ENCODE measurements at places on chromosomes 3 and 15.
A peak's percentile ranks its signal among the peaks of the same experiment; 100 is the strongest.

DNA sequence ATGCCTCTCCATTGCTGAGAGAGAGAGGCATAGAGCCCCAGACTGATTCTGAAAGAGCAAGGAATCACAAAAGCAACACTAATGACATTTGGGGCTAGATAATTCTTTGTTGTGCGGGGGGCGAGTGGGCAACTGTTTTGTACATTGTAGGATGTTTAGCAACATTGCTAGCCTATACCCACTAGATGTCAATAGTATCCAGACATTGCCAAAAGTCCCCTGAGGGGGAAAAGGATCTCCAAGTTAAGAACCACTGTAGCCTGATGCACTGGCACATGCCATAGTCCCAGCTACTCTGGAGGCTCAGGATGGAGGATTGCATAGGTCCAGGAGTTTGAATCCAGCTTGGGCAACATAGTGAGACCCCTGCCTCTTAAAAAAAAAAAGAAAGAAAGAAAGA lies 22.8 kb upstream of the GOLM2 start:
- H3K4me1 ChIP-seq: no peaks in the 10 kb centered on the region
- no peaks in the 10 kb centered on the region for H3K36me3 ChIP-seq
- no peak overlapping the region for H3K27ac ChIP-seq
- H3K27me3 ChIP-seq: no peaks in the 10 kb centered on the region
- H3K4me3 ChIP-seq: no peak overlapping the region

- DNase-seq: no peak
- no peak overlapping the region for H3K27ac ChIP-seq
- H3K4me1 ChIP-seq: no peaks in the 10 kb centered on the region
- H3K4me3 ChIP-seq: no peak overlapping the region
Measured at GRCh38 chr15:29924750-29925149, 102.5 kb upstream of the TJP1 start.

- no peaks in the 10 kb centered on the region for H3K27me3 ChIP-seq
- no peak for DNase-seq
- peaks cover 2% of the 10 kb centered on the region for H3K4me1 ChIP-seq
- no peaks in the 10 kb centered on the region for H3K36me3 ChIP-seq
- no peak overlapping the region for H3K4me3 ChIP-seq
- no peak overlapping the region for H3K27ac ChIP-seq
Measured at GRCh38 chr15:88982946-88983342, 69.8 kb upstream of the MFGE8 start.

- H3K27me3 ChIP-seq: no peaks in the 10 kb centered on the region
- peak overlapping the region; percentile 53 for H3K4me3 ChIP-seq
- H3K27ac ChIP-seq: peak overlapping the region; percentile 84
- H3K4me1 ChIP-seq: peaks cover 55% of the 10 kb centered on the region
Measured at GRCh38 chr3:171491361-171491760, 31.2 kb upstream of the TNIK start.

GRCh38 chr15:99731336-99732123 lies 1.7 kb downstream of the LYSMD4 start:
- H3K27me3 ChIP-seq: no peaks in the 10 kb centered on the region
- peaks cover 33% of the 10 kb centered on the region for H3K4me1 ChIP-seq
- no peak overlapping the region for H3K27ac ChIP-seq
- peak overlapping the region; percentile 82 for H3K4me3 ChIP-seq

- DNase-seq: no peak
- peaks cover 7% of the 10 kb centered on the region for H3K27me3 ChIP-seq
- no peaks in the 10 kb centered on the region for H3K36me3 ChIP-seq
- H3K4me3 ChIP-seq: no peak overlapping the region
- H3K4me1 ChIP-seq: peaks cover 5% of the 10 kb centered on the region
Measured at GRCh38 chr3:160455846-160456245, 6.3 kb upstream of the TRIM59 start.

GRCh38 chr3:188090620-188091309 lies 63.2 kb upstream of the LPP start:
- H3K27me3 ChIP-seq: no peaks in the 10 kb centered on the region
- no peaks in the 10 kb centered on the region for H3K36me3 ChIP-seq
- no peak overlapping the region for H3K27ac ChIP-seq
- DNase-seq: no peak

GRCh38 chr3:181896605-181897004 lies 184.9 kb downstream of the SOX2 start:
- no peaks in the 10 kb centered on the region for H3K36me3 ChIP-seq
- H3K27ac ChIP-seq: no peak overlapping the region
- H3K27me3 ChIP-seq: no peaks in the 10 kb centered on the region
- H3K4me1 ChIP-seq: no peaks in the 10 kb centered on the region
- H3K4me3 ChIP-seq: no peak overlapping the region
- no peak for DNase-seq

- no peak overlapping the region for H3K4me3 ChIP-seq
- H3K27ac ChIP-seq: no peak overlapping the region
- H3K36me3 ChIP-seq: no peaks in the 10 kb centered on the region
- no peaks in the 10 kb centered on the region for H3K4me1 ChIP-seq
- H3K27me3 ChIP-seq: no peaks in the 10 kb centered on the region
Measured at GRCh38 chr3:45553469-45553974, 41.0 kb upstream of the LIMD1 start.

GRCh38 chr15:51493892-51494291 lies 128.7 kb downstream of the DMXL2 start:
- H3K27me3 ChIP-seq: no peaks in the 10 kb centered on the region
- no peak for DNase-seq
- no peak overlapping the region for H3K27ac ChIP-seq
- no peak overlapping the region for H3K4me3 ChIP-seq
- H3K36me3 ChIP-seq: no peaks in the 10 kb centered on the region

DNA sequence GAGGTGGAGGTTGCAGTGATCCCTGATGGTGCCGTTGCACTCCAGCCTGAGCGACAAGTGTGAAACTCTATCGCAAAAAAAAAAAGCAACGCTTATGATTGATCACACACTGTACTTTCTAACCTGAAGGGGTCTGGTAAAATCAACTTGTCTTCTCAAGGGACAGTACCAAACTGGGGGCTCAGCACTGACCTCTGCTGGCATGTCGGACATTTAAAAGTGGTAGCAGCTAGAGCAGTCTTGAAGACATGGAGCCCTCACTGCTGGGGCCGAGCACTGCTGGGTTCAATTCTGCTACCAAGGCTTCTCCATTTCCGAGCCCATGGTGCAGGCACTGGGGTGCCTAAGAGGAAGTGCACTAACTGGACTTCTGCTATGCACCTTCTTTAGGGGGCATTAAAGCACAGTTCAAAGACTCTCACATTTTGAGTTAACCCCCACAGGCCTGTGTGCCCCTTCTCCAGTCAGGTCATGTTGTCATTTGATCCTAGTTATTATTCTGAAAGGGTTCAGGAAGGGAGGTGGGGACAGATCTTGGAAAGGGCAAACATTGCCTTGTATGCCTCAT lies 26.4 kb upstream of the LAMP3 start:
- no peak overlapping the region for H3K27ac ChIP-seq
- peaks cover 13% of the 10 kb centered on the region for H3K4me1 ChIP-seq
- H3K27me3 ChIP-seq: no peaks in the 10 kb centered on the region
- H3K4me3 ChIP-seq: no peak overlapping the region

GRCh38 chr15:99566157-99566897 lies 543 bp downstream of the MEF2A start:
- peaks cover 9% of the 10 kb centered on the region for H3K27me3 ChIP-seq
- H3K4me3 ChIP-seq: peak overlapping the region; percentile 96
- H3K4me1 ChIP-seq: peaks cover 38% of the 10 kb centered on the region
- peak; percentile 25 for DNase-seq

DNA sequence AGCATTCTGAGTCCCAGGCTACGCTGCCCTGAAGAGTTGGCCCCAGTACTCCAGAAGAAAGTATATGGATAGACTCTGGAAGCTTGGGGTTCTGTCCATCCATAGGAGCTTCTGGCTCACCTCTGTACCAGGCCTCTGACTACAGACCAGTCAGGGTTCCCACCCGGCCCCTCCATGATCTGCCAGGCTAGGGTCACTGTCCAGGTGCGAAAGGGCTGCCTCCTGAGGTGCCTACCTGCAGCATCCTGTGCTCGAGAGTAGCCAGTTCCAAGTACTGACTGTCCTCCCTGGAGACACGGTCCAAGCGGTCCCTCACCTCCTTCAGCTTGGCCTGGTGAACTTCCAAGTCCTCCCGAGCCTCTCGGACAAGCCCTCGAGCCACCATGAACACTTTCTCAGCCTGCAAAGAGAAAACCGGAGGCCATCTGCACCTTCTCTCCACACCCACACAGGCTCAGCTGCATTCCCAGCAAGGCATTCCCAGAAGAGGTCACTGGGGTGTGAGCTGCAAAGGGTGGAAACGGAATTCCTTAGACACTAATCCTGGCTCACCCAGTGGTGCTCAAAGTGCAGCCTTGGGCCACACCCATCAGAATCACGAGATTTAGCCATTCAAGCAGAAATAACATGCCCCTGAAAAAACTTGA lies 3.7 kb upstream of the PLXNB1 start:
- peaks cover 19% of the 10 kb centered on the region for H3K36me3 ChIP-seq
- H3K27me3 ChIP-seq: peaks cover 2% of the 10 kb centered on the region
- H3K4me1 ChIP-seq: peaks cover 29% of the 10 kb centered on the region
- peak overlapping the region; percentile 15 for H3K27ac ChIP-seq
- H3K4me3 ChIP-seq: no peak overlapping the region

- H3K27me3 ChIP-seq: no peaks in the 10 kb centered on the region
- H3K4me3 ChIP-seq: no peak overlapping the region
- peaks cover 51% of the 10 kb centered on the region for H3K4me1 ChIP-seq
- no peak for DNase-seq
- no peak overlapping the region for H3K27ac ChIP-seq
- peaks cover 41% of the 10 kb centered on the region for H3K36me3 ChIP-seq
Measured at GRCh38 chr3:10245081-10245712, 3.1 kb upstream of the TATDN2 start.

- H3K36me3 ChIP-seq: peaks cover 12% of the 10 kb centered on the region
- peaks cover 3% of the 10 kb centered on the region for H3K27me3 ChIP-seq
- no peak overlapping the region for H3K4me3 ChIP-seq
- peaks cover 23% of the 10 kb centered on the region for H3K4me1 ChIP-seq
Measured at GRCh38 chr3:37240170-37240945, 66.0 kb upstream of the LRRFIP2 start.

DNA sequence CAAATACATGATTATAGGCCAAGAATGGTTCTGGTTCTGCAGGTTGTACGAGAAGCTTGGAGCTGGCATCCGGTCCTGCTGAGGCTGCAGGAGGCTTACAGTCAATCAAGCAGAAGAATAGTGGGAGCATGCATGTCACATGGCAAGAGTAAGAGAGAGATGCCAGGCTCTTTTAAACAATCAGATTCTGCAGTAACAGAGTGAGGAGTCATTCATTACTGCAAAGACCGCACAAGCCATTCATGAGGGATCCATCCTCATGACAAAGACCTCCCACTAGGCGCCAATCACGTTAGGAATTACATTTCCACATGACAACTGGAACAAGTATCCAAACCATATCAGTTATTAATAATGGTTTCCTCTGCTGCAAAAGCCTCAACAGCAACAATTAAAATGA lies 536.8 kb downstream of the CADM2 start:
- no peaks in the 10 kb centered on the region for H3K4me1 ChIP-seq
- H3K27ac ChIP-seq: no peak overlapping the region
- H3K4me3 ChIP-seq: no peak overlapping the region

DNA sequence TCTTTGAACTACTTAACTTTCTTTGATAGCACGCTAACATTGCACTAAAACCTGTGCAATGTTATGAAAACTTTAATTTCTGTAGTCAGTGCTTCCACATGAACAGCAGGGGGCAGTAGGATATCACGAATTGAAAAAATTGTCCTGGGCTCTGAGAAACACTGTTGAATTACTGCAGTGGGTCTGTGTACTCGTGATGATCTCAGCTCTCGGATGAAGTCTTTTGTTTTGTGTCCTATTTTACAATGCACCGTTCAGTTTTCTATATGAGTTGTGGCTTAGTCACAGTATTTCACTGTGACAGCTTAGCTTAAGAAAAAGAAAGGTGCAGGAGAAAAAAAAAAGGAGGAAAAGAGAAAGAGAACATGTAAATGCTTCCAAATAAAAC lies 141.3 kb upstream of the CCDC54 start:
- H3K4me1 ChIP-seq: peaks cover 15% of the 10 kb centered on the region
- H3K27me3 ChIP-seq: peaks cover 18% of the 10 kb centered on the region
- H3K36me3 ChIP-seq: no peaks in the 10 kb centered on the region
- DNase-seq: peak; percentile 74
- H3K27ac ChIP-seq: no peak overlapping the region
- peak overlapping the region; percentile 55 for H3K4me3 ChIP-seq

- H3K4me3 ChIP-seq: no peak overlapping the region
- H3K36me3 ChIP-seq: no peaks in the 10 kb centered on the region
- peaks cover 2% of the 10 kb centered on the region for H3K4me1 ChIP-seq
- peaks cover 5% of the 10 kb centered on the region for H3K27me3 ChIP-seq
- H3K27ac ChIP-seq: no peak overlapping the region
- DNase-seq: no peak
Measured at GRCh38 chr3:23749609-23750008, 56.1 kb upstream of the UBE2E1 start.

DNA sequence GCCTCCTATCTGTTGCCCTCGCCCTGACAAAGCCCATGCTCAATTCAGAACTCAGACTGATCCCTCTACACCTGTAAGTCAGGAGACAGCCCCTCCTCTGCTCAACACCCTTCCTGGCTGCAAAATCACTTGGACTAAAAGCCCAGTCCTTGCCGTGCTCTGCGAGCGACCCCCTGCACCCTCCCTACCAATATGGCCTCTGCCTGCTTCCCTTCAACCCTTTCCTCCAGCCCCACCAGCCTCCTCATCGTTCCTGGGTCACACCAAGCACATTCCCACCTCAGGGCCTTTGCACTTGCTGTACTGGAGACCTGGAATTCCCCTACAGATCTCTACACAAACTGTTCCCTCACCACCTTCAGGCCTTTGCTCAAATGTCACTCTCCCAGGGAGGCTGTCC lies 5.2 kb upstream of the SSUH2 start:
- DNase-seq: no peak
- H3K36me3 ChIP-seq: no peaks in the 10 kb centered on the region
- H3K27me3 ChIP-seq: peaks cover under 1% of the 10 kb centered on the region
- H3K27ac ChIP-seq: no peak overlapping the region

GRCh38 chr3:20576228-20576627 lies 390.2 kb upstream of the SGO1 start:
- H3K4me3 ChIP-seq: no peak overlapping the region
- no peak for DNase-seq
- no peaks in the 10 kb centered on the region for H3K27me3 ChIP-seq
- no peaks in the 10 kb centered on the region for H3K4me1 ChIP-seq
- H3K27ac ChIP-seq: no peak overlapping the region

GRCh38 chr3:39519554-39520288 lies 52.2 kb downstream of the MOBP start:
- no peak for DNase-seq
- H3K27ac ChIP-seq: no peak overlapping the region
- no peak overlapping the region for H3K4me3 ChIP-seq
- H3K27me3 ChIP-seq: peaks cover 29% of the 10 kb centered on the region
- no peaks in the 10 kb centered on the region for H3K36me3 ChIP-seq

DNA sequence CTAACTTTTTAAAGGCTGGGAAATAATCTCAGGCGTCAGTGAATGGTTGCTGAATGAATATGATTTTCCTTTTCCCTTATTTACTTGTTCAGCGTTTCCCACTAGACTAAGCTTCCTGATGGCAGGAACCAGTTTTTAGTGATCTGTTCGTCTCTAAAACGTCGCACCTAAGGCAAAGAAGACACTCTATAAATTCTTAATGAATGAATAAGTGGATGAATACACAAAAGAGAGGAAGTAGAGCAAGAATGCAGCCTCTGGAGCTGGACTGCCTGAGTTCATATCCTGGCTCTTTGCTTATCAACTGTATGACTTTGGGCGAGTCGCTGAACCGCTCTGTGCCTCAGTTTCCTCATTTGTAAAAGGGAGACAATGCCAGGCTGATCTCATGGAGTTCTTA lies 38.7 kb downstream of the WNT7A start:
- no peak overlapping the region for H3K27ac ChIP-seq
- no peak overlapping the region for H3K4me3 ChIP-seq
- H3K27me3 ChIP-seq: no peaks in the 10 kb centered on the region
- no peaks in the 10 kb centered on the region for H3K36me3 ChIP-seq
